ENCODE measurements at places on chromosomes 3 and 15.
A peak's percentile ranks its signal among the peaks of the same experiment; 100 is the strongest.

DNA sequence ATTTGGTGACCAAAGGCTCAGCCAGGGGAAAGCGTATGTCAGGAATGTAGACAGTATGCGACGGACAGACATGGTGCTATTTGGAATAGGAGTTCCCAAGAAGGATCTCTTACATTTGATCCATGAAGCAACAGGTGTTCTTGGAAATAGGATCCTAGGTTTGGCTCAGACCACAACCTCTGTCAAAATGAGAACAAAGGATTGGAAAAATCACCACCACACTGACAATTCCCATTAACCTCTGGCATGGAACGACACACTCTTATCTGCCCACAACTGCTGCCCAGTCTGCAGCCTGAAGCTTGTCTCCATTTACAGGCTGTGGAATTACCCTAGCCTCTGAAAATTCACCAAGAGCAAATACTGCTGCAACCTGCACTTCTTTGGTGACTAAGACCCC lies 33.6 kb upstream of the LRRN1 start:
- no peak for DNase-seq

GRCh38 chr15:74784426-74785193 lies 2.7 kb downstream of the CSK start:
- DNase-seq: no peak

DNA sequence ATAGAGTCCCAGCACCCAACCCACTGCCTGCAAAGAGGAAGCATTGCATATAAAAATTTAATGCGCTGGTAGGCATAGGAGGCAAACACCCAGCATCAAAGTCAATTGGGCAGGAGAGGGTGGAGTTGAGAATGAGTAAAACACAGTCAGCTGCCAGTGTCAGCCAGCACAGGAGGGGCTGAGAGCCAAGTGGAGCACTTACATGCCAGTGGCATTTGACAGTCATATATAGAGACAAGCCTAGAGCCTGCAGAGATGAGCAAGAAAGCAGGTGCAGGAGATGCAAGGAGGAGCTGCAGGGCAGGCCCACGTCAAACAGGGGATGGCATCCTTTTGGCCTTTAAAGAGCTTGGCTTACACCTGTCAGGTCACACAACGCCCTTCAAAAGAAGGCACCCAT lies 27.6 kb upstream of the ZFAND6 start:
- no peak for DNase-seq

DNA sequence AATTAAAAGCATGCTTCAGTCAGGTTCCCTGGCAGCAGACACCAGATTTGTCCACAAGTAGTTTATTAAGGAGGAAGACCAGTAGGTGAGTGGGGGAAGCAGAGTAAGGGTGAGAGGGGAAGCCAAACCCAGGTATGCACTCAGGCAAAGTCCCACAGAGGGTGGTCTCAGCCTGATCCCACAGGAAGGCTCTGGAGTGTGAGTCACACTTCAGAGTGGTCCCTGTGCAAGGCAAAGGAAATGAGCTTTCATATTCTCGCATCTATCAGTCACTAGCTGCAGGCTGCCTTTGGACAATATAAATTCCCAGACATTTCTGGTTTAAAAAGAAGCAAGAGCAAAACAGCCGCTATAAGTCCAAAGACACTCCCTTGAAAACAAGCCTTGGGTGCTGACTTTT lies 78.5 kb downstream of the TRANK1 start:
- DNase-seq: no peak

GRCh38 chr3:44237665-44238064 lies 4.0 kb upstream of the TOPAZ1 start:
- DNase-seq: no peak

DNA sequence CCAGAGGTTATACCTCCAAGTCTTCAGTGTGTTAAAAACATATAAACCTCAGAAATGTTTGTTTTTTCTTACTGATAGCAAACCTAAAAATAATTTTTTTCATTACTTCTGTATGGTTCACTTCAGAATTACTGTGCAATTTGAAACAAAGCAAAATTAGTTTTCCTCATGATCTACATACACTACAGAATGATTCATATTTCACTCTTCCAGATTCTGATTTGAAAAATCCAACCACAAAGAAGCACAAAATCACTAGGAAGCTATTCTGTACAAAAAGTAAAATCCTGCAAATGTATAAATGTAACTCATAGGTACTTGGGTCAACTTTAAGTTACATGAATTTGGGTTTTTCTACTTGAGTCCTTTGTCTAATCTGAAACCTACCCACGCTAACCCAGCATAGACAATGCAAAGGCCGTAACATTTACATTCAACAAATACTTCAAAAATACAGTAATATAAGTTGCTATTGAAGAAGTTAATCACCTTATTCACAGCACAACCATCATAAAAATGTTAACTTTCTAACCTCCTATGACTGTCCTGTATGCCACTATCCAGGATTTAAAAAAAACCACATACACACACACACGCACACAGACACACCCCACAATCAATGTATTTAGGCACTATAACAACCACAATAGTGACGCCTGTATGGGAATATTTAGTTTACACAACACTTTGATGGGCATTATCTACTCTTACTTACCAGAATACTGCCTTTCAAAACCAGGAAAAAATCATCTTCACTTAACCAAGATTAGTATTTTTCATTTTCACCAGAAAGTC lies 11.5 kb downstream of the ATP13A3 start:
- no peak for DNase-seq

DNA sequence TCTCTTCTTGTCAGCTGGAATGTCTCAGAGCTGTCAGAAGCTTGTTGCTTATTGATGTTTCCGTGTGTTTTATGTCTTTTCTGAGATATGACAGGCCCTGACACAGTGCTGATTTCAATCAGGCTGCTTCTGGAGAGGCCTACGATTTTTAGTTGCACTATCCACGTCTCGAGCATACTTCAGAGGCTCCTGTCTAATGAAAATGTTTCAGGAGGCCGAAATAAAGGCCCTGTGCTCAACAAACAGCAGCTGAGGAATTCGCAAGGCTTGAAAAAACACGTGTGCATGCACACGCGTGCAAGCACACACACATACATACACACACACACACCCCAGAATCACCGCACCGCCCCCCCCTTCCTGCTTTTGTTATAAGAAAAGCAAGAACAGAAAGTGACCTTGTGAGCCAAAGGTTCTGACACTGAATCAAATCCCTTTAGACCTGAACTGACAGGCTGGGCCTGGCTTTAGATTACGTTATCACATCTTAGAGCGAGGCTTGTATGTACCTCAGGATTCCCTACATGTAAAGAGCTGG lies 296.6 kb downstream of the NR2F2 start:
- DNase-seq: no peak

DNA sequence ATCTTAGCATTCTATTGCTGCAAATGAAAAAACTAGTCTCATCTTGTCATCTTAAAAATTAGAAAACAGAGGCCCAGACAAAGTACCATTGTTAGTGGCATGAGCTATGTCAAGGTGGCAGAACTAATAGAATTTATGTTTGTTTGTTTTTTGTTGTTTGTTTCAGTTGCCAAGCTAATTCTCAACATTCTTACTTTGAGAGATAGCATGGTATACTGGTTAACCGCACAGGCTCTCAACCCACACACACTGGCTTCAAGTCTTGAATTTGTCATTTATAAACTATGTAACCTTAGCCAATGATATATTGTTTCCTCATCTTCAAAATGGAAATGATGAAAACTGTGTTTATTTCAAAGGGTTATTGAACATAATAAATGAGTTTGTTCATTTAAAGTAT lies 367.6 kb upstream of the PLSCR5 start:
- no peak for DNase-seq

GRCh38 chr3:9324944-9325343 lies 37.9 kb upstream of the THUMPD3 start:
- DNase-seq: no peak

DNA sequence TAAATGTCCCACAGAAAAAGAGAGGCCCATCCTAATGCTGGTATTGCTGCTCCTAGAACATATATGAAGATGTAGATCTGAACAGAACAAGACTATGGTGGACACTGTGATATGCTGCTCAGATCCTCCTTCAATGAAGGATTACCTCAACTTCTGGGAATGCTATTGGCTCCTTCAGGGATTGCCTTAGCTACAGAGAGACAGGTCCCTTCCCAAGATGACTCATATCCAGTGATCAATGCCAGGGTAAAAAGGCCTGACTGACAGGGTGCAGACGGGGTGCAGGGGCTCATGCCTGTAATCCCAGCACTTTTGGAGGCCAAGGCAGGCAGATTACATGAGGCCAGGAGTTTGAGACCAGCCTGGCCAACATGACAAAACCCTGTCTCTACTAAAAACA lies 20.5 kb upstream of the STAG1 start:
- no peak for DNase-seq

DNA sequence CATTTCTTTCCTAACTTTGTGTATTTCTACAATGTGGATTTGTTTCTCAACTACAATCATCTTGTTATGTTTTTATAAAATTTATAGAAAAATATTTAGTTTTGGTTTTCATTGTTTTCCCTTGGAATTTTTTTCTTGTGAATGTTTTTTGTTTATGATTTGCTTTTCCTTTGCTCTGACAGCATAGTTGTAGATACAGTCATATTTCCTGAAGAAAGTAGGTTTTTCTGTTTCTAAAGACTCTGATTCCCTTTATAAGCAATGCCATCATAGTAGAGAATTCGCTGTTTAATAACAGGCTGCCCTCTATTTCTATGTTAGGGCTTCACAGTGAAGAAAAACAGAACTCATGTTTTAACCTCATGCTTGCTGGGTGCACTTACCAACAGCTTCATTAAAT lies 482.3 kb downstream of the ZBBX start:
- no peak for DNase-seq

DNA sequence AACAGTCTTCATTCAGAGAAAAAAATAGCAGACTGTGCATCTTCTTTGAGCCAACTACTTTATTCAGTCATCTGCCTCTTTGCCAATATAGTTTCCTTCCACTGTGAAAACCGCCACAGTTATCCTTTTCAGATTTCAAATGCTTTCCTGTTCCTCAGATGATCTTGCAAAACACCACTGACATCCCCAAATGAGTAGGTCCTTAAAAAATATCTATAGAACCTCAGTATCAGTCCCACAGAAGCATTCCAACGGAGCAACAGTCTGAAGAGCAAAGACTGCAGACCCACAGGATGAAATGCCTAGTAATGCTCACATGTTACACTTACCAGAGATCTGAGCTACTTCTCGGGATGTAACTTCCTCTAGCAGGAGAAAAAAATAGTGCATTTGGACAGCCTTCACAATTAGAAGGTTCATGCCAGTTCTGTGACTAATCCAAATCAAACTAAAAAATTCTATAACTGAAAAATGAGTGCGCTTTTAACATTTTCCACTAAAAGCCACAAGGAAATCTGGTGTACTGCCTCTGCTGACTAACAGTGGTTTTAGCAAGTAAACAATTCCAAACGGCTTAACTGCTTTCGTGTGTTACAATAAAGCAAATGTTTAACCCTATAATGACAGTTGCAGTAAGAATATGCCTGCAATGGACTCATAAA lies at the start of gene ANKRD28:
TSS of gene ANKRD28 (minus strand) at position 338 of the 662 bp plus-strand sequence. CDS start 1,458 bp downstream, outside the sequence.
- DNase-seq: peak; percentile 66

- no peak for DNase-seq
Measured at GRCh38 chr3:129689036-129689435, 82.6 kb upstream of the PLXND1 start.

DNA sequence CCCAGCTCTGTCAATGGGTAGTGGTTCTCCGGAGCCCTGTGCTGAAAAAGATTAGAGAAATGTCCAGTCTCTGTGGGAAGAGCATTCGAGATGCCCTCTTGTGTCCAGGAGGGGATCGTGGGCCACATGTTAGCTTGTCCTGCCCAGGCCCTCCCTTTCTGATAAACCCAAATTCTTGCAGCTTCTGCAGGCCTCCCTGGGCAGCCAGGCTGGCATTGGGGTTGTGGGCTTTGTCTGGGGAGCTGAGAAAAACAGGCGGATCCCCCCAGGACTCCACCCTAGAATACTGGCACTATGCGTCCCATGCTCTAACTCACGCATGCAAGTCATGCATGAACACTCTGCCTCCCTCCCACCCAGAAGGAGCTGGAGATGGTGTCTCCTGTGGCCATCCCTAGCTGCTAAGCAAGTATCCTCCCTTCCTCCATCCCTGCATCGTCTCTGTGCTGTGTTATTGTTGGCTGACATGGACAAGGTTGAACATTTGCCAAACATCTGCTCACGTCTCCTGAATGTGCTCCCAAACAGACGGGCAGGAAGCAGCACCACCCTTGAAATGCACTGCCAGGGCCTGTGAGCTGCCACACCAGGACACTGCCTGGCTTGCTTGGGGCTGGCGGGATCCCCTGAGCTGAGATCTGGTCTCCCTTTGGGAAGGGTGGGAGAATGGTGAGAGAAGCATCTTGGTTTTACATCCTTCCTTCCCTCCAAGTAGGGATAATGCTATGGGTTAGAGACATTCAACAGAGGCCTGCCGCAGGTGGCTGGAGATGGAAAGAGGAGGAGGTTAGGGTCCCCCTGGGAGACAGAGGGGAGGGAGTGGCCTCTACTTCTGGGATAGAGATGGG lies 26.5 kb downstream of the CFAP161 start:
- DNase-seq: no peak

GRCh38 chr15:56052395-56053045 lies 59.1 kb upstream of the NEDD4 start:
- DNase-seq: peak; percentile 8

- no peak for DNase-seq
Measured at GRCh38 chr3:160076519-160076918, 87.9 kb downstream of the IL12A start.

DNA sequence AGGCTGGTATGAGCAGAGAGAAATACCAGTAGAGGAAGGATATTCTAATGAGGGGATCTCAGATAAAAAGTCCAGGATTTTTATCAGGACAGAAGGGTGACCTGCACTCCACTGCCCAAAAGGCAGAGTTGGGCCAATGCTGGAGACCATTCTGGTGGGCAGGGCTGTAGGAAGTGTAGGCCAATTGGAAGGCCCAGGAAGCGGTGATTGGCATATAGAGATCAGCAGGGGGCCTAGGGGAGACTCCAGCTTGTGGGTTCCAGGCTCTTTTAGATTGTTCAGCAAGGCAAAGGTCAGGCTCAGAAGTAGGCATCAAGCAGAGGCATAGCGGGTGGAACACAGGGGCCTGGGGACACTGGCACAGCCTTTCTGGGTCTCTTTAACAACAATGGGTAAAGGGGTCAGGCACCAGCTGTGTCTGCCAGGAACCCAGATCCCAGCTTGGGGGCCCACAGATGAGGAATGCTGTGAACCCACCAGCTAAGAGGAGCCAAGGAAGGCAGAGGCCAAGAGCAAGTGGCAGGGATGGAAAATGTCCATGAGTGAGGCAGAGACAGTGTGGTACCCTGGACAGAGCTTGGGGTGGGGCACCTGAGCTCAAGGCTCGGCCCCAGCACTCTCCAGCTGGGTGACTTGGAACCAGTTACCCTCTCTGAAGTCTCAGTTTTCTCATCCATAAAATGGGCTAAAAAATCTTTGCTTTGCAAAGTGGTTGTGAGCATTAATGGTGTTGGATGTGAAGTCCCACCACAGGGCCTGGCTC lies 27.0 kb upstream of the RASGRF1 start:
- DNase-seq: no peak

GRCh38 chr3:155386919-155387318 lies 93.4 kb upstream of the STRIT1 start:
- DNase-seq: no peak

- DNase-seq: no peak
Measured at GRCh38 chr3:171851660-171852058, 8.5 kb downstream of the TMEM212 start.

GRCh38 chr3:66620296-66620695 lies 119.5 kb upstream of the LRIG1 start:
- DNase-seq: no peak

All from CD4-positive, alpha-beta T cell treated with Interferon alpha-2 for 1 hour (primary cell).